ENCODE measurements at places on chromosomes 1 and 21. TPM values are rescaled to one million over a fixed set of nuclear protein-coding genes. Genes with fewer than 3 reads are reported as not detected.

- no peaks in the 10 kb centered on the region for H3K27me3 ChIP-seq
- H3K27ac ChIP-seq: no peak overlapping the region
- H3K4me1 ChIP-seq: no peaks in the 10 kb centered on the region
- no peak overlapping the region for H3K4me3 ChIP-seq
- no peaks in the 10 kb centered on the region for H3K36me3 ChIP-seq
These were observed 352.0 kb downstream of the PLPP3 start for GRCh38 chr1:56227401-56227800.

AGT gene
- 505 TPM for total RNA-seq

NCAM2 gene
- 14.4 TPM for total RNA-seq

PTCH2 gene
- 0.56 TPM for total RNA-seq

DNA sequence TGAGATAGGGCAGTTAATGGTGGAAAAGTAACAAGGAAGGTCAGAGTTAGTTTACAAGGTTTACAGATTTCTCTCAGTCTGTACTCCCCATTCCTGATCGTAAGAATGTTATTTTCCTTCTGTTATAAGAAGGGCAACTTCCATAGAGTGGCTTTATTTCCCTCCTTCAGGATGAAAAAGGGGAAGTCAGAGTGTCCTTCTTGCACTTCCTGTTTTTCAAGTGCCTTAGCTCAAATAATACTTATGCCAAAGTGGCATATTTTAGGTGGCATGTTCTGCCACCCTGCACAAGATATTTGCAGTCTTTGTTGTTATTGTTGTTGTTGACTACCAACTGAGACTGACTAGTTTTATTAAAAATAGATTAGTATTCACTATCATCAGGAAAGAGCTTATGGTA lies 730.7 kb upstream of the ADGRL4 start:
- no peaks in the 10 kb centered on the region for H3K4me1 ChIP-seq
- no peak overlapping the region for H3K27ac ChIP-seq
- H3K4me3 ChIP-seq: no peak overlapping the region
- no peaks in the 10 kb centered on the region for H3K27me3 ChIP-seq
- DNase-seq: no peak

GRCh38 chr1:164250365-164250764 lies 308.6 kb upstream of the PBX1 start:
- H3K36me3 ChIP-seq: no peaks in the 10 kb centered on the region
- no peaks in the 10 kb centered on the region for H3K4me1 ChIP-seq
- no peak overlapping the region for H3K27ac ChIP-seq
- no peak overlapping the region for H3K4me3 ChIP-seq

ACTA1 gene
- 0.33 TPM for total RNA-seq

DNA sequence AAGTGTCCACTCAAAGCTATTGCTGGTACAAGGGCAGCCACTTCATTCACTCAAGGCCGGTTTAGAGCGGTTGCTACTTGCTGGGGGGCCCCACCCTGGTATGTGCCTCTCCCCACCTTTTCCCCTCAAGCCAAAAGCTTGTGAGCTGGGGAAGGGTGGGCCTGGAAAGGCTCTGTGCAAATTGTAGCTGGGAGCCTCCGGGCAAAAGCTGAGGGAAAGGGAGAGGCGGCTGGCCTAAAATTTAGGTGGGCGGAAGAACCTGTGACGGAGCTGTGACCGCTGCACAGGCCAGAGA lies 306 bp upstream of the SH3D21 start:
- no peaks in the 10 kb centered on the region for H3K27me3 ChIP-seq
- H3K27ac ChIP-seq: peak overlapping the region; percentile 93
- peaks cover 10% of the 10 kb centered on the region for H3K4me1 ChIP-seq
- no peaks in the 10 kb centered on the region for H3K36me3 ChIP-seq

PCSK9 gene
- total RNA-seq: 23.5 TPM

DNA sequence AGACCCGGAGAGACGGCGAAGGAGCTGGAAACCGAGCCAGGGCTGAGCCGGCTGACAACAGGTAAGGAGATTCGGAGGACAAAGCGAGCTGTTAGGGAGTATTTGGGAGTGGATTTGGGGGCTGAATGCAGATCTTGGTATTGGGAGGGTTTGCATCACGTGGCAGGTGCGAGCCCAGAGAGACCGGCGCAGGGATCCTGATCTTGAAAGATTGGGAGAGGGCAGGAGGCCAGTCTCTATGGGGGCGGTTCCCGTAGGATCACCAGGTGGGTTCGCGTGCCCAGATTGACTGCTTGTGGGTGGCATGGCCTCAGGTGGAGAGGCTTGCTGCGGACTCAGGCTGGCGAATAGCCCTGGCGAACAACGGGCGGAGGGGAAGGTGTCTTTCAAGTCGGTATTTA lies 204 bp downstream of the CIART start:
- peak overlapping the region; percentile 34 for H3K4me3 ChIP-seq
- no peaks in the 10 kb centered on the region for H3K4me1 ChIP-seq
- H3K27me3 ChIP-seq: no peaks in the 10 kb centered on the region
- no peaks in the 10 kb centered on the region for H3K36me3 ChIP-seq
- no peak for DNase-seq

SDHB gene
- total RNA-seq: 175 TPM

GRCh38 chr1:113912594-113913311 lies 7.6 kb downstream of the DCLRE1B start:
- no peak overlapping the region for H3K4me3 ChIP-seq
- no peaks in the 10 kb centered on the region for H3K27me3 ChIP-seq
- peak; percentile 16 for DNase-seq
- H3K36me3 ChIP-seq: no peaks in the 10 kb centered on the region

Data from hepatocyte (in vitro differentiated cells).